Tibial artery (tissue), 4 donors: ENCODE measurements at places on chromosomes 6 and 20.

DNA sequence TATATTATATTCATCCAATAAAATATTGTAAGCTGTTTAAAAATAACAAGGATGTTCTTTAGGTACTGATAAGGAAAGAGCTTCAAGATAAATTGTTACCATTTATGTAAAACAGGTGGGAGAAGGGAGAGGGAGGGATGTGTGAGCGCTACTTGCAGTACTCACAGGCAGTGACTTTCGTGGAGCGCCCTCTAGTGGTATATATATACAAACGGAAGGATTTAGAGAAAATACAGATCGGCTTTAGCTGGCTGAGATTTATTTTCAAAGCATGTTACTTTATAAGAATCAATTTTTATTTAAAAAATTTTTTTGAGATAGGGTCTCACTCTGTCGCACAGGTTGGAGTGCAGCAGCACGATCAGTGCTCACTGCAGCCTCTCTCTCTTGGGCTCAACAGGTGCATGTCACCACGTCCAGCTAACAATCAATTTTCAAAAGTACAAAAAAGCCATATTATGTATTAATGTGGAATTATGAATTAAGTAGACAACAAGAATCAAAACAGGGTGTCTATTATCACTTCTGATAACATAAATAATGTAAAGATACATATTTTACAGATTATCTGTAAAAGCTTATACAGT lies 3.3 kb upstream of the MOG start:
- no peak for DNase-seq

GRCh38 chr6:106513808-106514582 lies 115.3 kb downstream of the RTN4IP1 start:
- no peak for DNase-seq

DNA sequence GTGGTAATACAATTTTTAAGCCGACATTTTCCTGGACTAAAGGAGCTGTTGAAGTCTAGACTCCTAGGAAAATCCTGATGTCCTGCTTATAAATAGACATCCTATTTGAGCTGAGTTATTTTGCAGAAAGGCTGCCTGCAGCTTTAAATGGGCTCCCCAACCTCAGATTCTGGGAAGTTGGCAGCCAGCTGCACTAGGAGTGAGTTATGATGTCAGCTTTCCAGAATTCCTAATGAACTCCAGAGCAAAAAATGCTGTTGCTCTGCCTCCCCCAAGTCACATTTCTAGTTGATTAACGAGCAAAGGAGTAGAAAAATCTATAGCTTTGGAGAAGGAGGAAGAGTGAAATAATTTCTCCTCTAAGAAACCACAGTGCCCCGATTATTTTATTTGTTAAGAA lies 346.3 kb upstream of the SULF2 start:
- DNase-seq: no peak

GRCh38 chr20:49684335-49684997 lies 29.2 kb downstream of the B4GALT5 start:
- DNase-seq: no peak

- DNase-seq: peak; percentile 69
Observed at GRCh38 chr6:114108119-114109002, 137.4 kb upstream of the HDAC2 start.

DNA sequence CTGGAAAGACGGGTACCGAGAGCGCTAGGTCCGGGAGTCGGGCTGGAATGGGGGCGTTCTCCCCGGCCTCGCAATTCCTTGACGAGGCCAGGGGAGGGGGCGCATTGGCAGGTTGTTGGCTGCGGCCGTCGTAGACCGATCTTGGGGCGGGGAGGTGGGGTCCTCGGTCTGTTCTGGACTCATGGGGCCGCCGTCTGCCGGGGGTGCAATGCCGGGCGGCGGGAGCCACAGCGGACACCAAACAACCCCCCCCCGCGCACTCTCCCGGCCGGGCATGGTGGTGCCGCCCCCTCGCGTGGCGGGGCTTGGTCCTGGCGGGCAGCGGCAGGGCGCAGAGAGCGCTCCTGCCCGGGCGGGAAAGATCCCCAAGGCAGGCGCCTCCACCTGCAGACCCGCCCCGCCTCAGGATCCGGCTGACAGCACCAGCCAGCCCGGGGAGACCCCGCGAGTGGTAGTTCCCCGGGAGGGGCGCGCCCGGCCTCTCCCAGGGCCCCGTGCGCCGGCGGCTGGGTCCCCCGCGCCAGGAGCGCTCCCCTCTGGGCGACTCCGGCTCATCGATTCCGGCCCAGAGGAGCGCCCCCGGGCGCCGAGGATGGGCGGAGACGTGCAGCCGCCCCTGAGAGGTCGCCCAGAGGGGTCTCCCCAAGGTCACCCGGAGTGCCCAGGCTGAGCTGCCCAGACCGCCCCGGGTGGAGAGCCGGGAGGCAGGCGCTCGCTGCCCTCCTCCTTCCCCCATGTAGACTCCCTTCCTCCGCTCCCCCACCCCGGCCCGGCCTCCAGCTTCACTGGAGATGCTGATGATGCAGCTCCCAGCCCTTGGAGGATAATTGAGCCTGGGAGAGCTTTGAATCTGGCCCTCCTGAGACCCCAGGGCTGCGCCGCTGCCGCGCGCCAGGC lies 709 bp downstream of the PPP1R16B start:
- DNase-seq: no peak

- no peak for DNase-seq
Observed at GRCh38 chr20:9256393-9256792, 187.5 kb downstream of the PLCB4 start.

DNA sequence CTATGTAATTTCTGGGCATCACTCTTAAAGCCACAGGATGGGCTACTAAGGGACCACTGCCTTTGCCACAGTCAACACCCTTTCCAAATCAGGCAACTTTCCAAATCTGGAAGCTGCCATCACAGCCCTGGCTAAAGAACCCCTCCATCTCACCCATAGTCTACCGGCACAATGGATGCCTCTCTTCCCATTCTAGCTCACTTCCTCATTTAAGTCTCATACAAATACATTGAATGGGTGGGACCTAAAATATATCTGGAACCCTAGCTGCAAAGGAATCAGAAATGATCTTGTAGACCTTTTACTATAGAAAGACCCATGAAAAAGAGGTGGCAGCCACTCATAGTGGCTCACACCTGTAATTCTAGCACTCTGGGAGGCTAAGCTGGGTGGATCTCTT lies 3.3 kb upstream of the TREML4 start:
- no peak for DNase-seq

GRCh38 chr6:44730771-44731391 lies 343.4 kb downstream of the CDC5L start:
- DNase-seq: no peak
